ENCODE measurements at places on chromosomes 7 and 10. TPM values are rescaled to one million over a fixed set of nuclear protein-coding genes. Genes with fewer than 3 reads are reported as not detected.

GRCh38 chr7:133646472-133647315, 393.8 kb downstream of the EXOC4 start:
- DNase-seq: no peak

DNA sequence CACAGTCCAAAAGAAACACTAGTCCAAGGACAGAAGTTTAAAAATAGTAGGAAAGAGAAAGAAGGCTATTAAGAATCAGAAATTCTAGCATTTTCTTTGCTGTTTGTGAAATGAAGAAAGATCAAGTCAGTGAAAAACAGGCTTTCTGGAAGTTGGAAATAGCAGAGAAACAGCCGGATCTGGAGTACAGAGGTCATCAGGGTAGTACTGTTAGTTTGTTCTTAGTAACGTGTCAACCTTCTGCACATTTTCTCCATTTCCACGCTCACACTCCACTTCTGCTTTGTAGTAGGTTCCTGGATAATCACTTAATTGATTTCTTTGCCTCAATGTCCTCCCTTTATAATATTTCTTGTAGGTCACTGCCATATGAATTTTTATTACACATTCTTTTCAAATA, 322.6 kb downstream of the PCLO start:
- no peak for DNase-seq

- no peak for DNase-seq
These were observed 2.0 kb upstream of the PPP1R3C start for GRCh38 chr10:91634898-91635297.

- peak; percentile 9 for DNase-seq
These were observed 78.4 kb downstream of the CYP26A1 start for GRCh38 chr10:93152136-93152535.

DNA sequence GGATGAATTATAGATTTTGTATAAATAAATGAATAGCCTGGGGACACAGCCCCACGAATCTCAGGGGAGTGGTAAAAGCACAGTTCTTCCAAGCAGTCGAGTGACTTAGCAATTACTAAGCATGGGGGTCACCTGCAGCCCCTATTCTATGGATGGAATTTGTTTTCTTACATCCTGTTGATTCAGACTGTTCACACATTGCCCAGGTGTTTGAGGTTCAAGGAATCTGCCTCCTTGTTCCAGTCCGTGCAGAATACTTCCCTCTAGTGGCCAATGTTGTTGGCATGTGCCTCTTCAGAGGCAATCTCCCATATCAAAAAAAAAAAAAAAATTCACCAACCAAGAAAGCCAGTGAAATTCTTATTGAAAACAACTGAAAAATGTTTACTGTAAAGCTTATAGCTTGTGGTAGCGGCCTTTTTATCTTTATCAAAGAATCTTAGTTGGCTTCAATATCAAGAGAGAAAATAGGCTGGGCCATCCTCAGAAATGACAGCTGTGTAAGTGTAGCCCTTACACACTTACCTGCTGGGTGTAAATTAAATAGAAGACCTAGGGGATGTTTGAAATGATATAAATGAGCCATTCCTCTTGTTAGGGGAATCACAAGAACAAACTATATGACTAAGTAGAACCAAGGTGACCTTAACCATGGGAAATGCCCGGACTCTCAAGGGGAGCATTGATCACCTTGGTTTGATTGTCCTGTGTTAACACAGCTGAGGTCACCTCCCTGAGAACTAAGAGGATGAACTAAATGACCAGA, 7.8 kb downstream of the LIPM start:
- DNase-seq: peak; percentile 52

GRCh38 chr10:52994370-52994769, 221.8 kb upstream of the MBL2 start:
- DNase-seq: no peak

MUC3A gene
- total RNA-seq: 2.2 TPM

VWA2 gene
- 2.2 TPM for total RNA-seq

MCM7 gene
- total RNA-seq: 21.7 TPM

GRCh38 chr10:1094112-1095057, 38.2 kb downstream of the WDR37 start:
- no peak for DNase-seq

GRCh38 chr7:127882313-127882920, 148.8 kb downstream of the LRRC4 start:
- no peak for DNase-seq

GRCh38 chr10:109616359-109616980, 306.8 kb downstream of the XPNPEP1 start:
- no peak for DNase-seq

GRCh38 chr7:141097430-141097829, 23.6 kb downstream of the TMEM178B start:
- no peak for DNase-seq

DNA sequence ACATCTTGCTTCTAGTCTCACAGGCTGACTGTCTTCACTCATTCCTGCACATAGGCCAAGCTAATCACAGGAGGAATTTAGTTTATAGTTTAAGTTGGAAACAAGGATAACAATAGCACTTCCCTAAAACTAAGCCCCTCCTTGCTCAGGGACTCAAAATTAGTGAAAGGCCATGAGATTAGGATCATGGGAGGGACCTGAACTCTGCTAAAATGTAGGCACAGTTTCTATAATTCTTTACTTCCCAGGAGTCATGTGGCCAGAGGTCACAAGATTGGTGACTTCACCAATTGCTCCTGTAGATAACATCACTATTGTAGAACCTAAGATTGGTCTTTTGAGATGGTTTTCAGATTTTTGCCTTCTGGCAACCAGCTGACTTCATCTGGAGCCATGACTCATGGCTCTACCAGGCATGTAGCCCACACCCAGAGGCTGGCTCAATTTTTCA, 14.8 kb upstream of the UPP1 start:
- DNase-seq: no peak

DNA sequence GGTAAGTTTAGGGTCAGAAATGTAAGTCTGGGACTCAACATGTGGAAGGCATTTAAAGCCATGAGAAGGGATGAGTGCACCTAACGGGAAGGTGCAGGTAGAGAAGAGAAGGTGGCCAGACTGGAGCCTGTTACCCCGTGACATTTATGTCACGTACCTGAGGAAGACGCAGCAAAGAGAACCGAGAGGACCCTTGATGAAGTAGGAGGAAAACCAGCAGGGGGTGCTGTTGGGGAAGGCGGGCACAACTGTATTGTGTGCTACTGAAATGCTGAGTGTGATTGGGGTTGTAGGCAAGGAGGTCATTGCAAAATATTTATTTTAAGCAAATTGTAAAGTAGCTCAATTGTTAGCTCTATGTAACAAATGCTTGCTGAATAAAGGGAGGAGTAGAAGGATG, 338.2 kb upstream of the PRKCQ start:
- no peak for DNase-seq

DNA sequence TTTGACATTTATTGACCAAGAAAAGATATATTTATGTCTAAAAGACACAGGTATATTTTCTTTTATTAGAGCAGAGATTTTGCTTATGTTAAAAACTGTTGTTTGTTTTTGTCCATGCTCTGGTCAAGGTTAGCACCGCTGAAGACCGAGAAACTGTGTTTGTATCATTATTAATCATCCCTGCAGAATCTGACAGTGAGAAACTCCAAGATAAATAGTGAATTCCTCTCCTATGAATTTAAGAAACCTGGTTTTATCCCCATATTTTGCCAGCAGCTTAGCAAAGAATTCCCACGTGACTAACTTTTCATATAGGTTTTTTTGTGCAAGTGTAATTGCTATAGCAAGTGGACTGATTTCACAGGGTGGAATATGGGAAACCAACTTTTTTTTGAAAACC, 77.6 kb downstream of the FRMD4A start:
- no peak for DNase-seq

- no peak for DNase-seq
These were observed 207.6 kb upstream of the ZNF32 start for GRCh38 chr10:43856299-43856698.

- no peak for DNase-seq
These were observed 202.8 kb upstream of the MKLN1 start for GRCh38 chr7:131124867-131125266.

DNA sequence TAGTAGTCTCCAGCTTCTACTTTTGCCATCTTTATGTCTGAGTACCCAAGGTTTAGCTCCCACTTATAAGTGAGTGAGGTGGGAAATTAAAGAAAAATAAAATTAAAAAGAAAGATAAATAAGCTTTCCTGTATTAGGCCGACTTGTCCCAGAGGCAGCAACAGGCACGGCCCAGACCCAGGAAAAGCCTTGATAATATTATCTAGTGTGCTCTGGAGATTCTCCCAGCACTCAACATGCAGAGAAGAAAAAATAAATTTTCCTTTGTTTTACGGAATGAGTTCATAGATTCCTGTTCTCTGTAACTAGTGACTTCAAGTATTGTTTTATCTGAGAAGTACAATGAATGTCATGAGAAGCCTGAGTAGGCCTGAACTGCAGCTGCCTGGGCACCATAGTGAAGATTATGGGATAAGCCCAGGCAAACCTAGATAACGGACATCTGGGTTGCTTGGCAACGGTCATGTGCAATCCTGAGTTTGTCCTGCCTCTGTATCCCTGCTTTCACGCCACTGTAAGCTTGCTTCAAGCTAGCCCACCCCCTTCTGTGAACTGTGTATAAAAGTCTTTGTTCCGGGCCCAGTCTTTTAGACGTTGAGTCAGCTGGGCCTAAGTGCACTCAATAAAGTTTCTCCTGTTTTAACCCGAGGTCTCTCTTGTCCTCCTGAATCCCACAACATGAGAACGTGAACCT, 6.4 kb downstream of the ATE1 start:
- DNase-seq: peak; percentile 92

BBS9 gene
- total RNA-seq: 76.1 TPM

GSTO2 gene
- total RNA-seq: 1.2 TPM

GRCh38 chr10:9229702-9230244, 1175.3 kb downstream of the GATA3 start:
- no peak for DNase-seq

- DNase-seq: no peak
These were observed 2.9 kb downstream of the FOXL3 start for GRCh38 chr7:292826-293225.

DNA sequence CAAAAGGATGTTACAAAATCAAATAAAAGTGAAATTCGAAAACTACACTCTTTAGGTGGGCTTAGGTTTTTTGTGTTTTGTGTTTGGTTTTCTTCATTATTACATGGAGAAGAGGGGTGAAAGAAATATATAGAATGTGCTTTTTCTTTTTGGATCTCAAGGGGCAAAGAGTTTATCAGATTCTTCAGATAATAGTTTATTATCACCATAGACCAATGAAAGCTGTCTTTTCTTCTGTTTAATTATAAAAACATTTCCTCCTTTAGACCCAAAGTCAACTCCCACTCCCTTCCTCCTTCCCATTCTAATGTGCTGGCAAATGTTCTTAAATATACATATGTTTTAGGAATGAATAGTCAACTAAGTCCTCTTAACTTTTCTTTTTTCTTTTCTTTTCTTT, 167.6 kb downstream of the AKR1D1 start:
- no peak for DNase-seq

DNA sequence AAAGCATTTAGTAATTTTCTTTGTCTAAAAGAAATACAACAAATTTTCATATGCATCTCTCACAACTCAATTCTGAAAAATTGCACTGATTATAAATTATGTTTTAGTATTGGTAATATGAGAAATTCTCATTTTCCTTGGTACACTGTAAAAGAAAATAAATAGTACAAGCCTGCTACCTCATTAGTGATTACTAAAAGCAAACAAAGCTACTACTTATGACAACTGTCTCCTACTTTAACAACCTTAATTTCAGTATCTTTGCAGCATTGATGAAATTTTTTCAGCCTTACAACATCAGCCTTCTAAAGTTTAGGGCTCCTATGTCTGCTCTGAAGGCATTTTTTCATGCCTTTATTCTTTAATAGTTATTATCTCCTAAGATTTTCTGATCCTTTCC, 65.7 kb downstream of the MINDY3 start:
- DNase-seq: no peak

GRCh38 chr10:29820890-29821461, 186.2 kb upstream of the SVIL start:
- no peak for DNase-seq

DNA sequence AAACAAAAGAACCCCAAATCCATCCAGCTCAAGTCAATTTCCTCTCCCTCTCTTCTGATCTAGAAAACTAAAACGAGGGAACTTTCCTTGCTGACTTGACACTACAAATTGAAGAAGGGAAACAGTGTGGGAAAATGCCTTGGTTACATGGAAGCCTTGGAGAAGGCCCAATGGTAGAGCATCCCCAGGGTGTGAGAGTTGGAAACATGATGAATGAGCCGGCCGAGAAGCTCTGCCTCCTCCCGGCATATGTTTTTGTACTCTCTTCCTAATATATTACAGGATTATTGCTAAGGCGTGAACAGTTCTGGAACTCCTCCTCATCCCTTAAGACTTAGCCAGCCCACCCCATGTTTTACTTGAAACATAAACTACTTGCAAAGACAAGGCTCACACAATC, 618.2 kb upstream of the MGMT start:
- DNase-seq: no peak

PON1 gene
- 0.24 TPM for total RNA-seq

- no peak for DNase-seq
These were observed 28.4 kb upstream of the ITGA8 start for GRCh38 chr10:15748126-15748525.

ADAM8 gene
- 6.3 TPM for total RNA-seq

- peak; percentile 9 for DNase-seq
These were observed 89.3 kb downstream of the BEND7 start for GRCh38 chr10:13439313-13440184.

C10orf71 gene
- 3.6 TPM for total RNA-seq

SP8 gene
- 4.1 TPM for total RNA-seq

LRRN3 gene
- 4.3 TPM for total RNA-seq

DNA sequence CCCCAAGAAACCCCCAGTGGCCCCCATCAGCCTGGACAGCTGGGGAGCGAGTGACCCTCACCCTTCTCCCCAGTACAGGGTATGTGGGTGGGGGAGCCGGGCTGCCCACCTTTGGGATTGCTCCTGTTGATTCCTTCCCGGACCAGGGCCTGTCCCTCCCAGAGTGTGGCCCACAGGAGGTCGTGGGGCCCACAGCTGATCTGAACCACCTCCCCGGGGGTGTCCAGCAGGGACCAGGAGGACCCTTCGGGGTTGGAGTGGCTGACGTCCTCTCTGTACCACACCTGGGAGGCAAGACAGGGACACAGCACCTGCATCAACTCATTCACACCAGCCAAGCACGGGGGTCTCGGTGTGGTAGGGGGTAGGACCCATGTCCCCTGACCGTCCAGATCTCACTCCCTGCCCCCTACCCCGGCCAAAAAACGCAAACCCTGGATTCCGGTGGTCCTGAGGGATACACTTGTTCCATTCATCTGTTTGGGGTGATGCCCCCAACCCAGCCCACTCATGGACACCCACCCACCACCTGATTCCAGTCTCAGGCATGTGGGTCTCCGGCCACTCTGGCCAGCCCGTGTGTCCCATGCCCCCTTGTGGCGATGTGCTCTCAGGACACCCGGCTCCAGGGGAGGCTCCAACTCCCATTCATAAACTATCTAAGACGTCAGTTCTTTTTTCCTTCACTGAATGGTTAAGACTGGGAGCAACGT, 10.9 kb downstream of the TECPR1 start:
- DNase-seq: no peak

GRCh38 chr10:96556003-96556402, 30.8 kb downstream of the TM9SF3 start:
- no peak for DNase-seq

NXPH1 gene
- total RNA-seq: not detected

HOXA2 gene
- total RNA-seq: 0.24 TPM

NACAD gene
- total RNA-seq: 1.4 TPM

Measured in umbilical cord (tissue), 2 donors.